ENCODE measurements at places on chromosomes 2 and 18.

- no peak for DNase-seq
These were observed 500.7 kb downstream of the RIT2 start for GRCh38 chr18:42614619-42615293.

DNA sequence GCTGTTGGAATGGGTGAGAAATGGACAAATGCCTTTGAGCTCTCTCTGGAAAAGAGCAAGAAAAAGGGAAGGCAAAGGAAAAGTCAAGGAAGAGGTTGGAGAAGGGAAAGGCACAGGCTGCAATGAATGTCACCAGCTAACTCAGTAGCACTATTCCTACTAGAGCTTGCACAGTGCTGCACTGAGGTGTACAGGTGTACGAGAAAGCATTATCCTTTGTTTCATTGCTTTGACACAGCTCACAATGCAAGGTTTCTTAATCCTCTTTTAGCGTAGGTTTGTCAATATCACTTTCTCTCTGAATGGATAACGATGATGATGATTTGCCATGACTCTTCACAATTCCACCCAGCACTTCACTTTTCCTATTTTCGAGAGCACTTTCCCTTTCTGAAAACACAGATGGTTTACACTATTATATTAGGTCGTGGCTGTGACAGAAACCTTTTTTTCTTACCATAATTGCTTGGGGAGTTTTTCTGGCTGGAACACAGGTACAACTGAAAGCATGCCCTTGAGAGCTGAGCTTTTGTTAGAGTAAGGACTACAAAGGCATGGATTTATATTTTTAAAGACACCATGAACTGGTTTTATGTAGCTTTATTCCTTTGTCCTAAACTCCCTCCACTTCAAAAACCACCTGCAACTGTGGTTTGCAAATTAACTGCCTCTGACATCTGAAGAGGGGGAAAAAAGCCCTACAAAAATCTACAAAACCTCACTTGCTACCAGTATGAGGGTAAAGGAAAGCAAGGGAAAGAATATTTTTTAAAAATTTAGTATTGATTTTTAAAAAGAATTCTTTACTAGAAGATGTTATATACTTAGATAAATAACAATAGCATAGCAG, 265.5 kb downstream of the TGIF1 start:
- DNase-seq: no peak

DNA sequence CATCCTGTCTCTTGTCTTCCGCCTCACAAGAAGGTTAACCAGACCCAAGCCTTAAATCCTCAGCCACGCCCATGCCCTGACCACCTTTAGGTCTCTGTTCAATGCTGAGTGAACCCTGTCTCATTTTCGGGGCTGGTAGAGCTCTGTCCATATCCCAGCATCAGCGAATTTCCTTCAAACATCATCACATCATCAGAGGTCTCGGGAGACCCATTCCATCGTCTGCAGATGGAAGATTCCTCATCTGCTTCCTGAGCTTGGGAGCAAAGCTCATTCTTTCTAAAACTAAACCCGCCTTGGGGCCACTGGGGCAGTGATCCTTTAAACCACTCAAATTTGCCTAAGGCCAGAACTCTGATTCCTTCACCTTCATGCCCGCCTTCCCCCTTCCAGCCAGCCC, 173.7 kb downstream of the TTC32 start:
- DNase-seq: no peak

DNA sequence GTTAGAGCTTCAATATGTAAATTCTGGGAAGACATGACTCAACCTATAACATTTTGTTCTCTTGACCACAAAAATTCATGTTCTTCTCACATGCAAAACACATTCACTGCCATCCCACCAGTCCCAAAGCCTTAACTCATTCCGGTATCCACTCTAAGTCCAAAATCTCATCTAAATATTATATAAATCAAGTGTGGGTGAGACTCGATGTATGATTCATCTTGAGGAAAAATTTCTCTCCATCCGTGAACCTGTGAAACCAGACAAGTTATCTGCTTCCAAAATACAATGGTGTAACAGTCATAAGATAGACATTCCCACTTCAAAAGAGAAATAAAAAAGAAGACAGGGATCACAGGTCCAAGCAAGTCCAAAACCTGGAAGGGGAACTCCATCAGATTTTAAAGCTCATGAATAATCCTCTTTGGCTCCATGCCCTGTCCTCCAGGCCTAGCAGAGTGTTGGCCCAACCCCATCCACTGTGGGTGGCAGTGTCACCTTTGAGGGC, 101.3 kb downstream of the RAD51AP2 start:
- no peak for DNase-seq

DNA sequence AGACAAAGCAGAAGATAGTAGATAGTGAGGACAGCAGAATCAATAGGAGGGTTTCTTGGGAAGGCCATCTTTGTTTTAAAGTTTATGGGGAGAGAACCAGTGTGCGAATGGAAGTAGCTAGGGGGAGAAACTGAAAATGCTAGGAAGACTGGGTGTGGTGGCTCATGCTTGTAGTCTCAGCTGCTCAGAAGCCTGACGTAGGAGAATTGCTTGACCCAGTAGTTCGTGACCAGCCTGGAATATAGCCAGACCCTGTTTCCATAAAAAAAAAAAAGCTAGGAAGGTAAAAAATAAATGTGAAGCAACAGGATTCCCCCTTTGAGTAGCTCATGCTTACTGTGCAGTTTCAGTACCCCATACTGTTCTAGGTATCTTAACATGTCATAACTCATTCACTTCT, 19.2 kb upstream of the DRC1 start:
- no peak for DNase-seq

GRCh38 chr2:42474765-42475454, 18.9 kb downstream of the KCNG3 start:
- DNase-seq: no peak

DNA sequence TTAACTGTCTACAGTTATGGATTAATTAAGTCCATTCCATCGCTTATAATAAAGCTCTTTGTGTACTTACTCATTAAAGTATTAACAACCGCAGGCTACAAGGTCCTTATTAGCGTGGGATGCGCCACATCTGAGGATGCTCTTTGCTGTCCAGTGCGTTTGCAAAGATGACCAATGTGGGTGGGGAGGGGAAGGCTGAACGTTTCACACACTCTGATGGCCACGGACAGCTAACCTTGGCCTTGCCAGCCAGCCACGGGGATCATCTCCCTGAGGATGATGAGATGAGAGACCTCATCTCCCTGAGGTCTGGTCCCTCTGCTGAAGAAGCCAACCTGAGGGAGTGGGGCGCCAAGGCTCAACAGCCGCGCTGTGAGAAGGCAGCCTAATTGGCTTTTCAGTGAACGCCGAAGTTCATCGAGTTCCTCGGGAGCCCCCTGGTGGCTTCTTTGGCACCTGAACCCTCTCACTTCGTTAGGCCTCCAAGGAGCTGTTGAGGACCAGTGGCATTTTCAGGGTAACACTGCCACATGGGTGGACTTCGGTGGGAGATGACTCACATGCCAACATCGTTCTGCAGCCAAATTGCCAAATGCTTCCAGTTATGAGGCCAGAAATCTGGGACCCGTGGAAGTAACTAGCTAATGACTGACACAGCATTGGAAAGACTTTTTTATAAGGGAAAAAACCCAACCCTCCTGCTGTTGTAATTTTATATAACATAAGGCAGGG, 69.3 kb upstream of the SEC11C start:
- DNase-seq: peak; percentile 85

- no peak for DNase-seq
These were observed 58.4 kb downstream of the TMEM247 start for GRCh38 chr2:46537624-46538295.

GRCh38 chr18:39966275-39966674, 1988.8 kb upstream of the PIK3C3 start:
- DNase-seq: no peak

DNA sequence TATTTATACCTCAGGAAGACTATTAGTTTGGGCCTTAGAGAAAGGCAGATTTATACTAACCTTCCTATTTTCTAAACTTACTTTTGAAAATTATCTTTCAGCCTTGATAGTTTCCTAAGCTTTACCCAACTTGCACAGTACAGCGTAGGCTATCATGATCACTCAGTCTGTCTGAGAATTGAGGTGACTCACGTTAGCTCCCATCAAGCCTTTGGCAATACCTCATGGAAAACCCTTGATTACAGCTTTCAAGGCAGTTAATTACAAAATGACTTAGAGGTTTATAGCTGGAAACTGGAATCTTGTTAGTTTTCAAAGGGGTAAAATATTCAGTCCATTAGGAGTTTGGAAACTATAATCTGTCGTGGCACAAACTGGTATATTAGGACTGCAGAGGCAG, 26.4 kb upstream of the ARMC9 start:
- no peak for DNase-seq

DNA sequence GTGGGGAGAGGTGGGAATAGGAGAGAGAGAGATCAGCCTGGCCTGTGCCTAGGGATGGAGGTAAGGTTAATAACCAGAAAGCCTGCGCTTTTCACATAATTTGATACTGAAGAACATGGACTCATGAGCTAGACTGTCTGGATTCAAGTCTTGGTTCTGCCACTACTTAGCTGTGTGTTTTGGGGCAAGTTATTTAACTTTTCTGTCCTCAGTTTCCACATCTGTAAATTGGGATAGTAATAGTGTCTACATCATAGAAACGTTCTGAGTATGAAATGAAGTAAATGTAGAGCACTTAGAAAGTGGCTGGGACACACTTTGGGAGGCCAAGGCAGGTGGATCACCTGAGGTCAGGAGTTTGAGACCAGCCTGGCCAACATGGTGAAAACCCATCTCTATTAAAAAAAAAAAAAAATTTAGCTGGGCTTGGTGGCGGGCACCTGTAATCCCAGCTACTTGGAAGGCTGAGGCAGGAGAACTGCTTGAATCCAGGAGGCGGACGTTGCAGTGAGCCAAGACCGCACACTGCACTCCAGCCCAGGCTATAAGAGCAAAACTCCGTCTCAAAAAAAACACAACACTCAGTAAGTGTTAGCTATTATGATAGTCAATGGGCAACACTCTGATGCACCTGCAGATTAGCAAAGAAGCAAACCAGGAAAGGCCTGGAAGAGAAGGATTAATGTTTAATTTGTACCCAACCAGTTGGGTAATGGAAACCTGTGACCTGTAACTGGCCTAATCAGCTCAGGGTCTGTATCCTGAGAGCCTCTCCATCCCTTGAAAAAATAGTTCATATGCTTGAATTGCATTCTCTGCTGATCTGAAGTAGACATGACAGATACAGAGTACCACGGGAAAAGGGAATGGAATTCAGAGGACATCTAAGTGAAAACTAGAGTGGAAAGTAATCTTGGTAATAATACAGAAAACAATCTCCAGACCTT, 6.8 kb downstream of the GALM start:
- no peak for DNase-seq

DNA sequence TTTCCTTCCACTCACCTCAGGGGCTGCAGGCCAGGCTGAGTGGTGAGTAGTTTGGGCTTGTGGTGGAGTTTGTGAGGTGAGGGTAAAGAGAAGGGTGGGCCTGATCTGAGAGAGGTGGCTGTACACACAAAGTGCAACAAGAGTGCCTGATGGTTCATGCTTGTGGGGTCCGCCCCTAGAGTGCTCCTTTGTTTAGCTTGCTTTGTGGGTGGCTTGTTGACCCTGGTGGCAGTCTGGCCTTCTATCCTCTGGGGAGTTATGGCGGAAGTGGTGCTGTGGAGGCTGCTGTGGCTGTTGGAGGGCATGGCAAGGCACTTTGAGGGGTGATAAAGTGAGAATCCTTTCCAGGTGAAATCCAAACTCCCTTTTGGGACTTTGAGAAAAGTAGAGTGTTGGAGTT, 10.6 kb downstream of the UBE2F start:
- DNase-seq: no peak

DNA sequence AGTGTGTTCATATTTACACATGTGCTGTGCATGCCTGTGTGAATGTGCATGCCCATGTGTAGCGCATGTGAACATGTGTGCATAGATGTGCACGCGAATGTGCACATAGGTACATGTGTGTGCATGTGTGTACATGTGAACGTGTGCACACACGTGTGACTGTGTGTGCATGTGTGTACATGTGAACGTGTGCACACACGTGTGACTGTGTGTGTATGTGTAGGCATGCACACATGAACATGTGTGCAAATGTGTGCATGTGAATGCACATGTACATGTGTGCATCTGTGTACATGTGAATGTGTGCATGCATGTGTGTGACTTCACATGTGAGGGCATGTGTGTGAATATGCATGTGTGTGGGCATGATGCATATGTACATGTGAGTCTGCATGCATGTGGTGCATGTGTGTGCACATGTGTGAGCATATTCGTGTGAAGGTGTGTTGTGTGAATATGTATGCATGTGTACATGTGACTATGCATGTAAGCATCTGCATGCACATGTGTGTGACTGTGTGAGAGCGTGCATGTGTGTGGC, 122.4 kb downstream of the PTGR3 start:
- no peak for DNase-seq

- DNase-seq: no peak
These were observed 28.9 kb downstream of the MGAT5 start for GRCh38 chr2:134282629-134283400.

DNA sequence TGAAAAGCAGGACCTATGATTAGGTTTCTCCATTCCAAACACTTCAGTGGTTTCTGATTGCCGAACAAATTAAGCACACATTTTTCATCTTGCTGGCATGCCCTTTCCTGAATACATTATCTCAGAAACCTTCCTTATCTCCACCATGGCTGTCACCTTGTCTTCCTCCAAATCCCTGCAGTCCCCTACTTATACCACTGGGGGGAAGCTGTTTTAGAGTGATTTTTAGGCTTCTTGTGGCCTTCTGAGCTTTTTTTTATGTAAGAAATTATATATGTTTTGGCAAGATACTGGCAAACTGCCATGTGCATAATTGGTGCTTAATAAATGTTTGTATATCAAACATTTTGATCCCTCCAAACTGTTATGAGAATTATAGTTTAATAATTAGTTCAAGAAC, 229.2 kb downstream of the MYT1L start:
- DNase-seq: no peak

DNA sequence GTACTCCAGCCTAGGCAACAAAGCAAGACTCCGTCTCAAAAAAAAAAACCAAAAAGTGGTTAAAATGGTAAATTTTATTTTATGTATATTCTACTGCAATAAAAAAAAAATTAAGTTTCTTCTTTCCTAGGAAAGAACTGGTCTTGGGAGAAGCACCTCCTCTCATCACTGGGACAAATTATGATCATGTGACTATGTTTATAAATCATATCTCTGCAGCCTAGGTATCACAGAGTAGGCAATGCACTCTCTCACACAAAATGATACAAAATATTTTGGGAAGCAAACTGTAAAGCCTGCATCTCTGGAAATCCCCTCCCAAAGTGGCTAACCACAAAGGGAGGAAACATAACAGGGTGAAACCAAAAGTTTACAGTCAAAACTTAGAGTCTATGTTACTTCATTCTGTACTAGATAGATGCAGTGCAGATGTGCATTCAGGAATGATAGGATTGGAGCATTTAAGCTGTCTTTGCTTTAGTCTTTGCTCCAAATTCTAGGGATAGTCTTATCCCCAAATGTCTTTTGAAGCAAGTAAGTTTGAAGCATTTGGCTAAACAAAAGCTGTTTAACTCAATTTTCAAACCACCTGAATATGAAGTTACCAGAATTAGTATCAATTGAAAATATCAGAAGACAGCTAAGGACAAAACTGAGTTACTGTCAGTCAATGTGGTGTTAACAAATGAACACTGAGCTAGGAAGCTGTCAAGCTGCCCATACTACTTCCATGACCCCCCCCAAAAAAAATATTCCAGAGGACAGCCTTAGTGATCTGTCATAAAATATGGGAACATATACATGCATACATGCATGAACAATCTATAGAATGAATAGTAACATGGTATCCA, 21.1 kb upstream of the MALT1 start:
- no peak for DNase-seq
